Stimulated activated CD4-positive, alpha-beta T cell treated with anti-CD3 and anti-CD28 coated beads, Interleukin-1b, Interleukin-23, amount 100 ng/mL, for 24 hours (primary cell): ENCODE measurements at places on chromosomes 5 and 9.

DNA sequence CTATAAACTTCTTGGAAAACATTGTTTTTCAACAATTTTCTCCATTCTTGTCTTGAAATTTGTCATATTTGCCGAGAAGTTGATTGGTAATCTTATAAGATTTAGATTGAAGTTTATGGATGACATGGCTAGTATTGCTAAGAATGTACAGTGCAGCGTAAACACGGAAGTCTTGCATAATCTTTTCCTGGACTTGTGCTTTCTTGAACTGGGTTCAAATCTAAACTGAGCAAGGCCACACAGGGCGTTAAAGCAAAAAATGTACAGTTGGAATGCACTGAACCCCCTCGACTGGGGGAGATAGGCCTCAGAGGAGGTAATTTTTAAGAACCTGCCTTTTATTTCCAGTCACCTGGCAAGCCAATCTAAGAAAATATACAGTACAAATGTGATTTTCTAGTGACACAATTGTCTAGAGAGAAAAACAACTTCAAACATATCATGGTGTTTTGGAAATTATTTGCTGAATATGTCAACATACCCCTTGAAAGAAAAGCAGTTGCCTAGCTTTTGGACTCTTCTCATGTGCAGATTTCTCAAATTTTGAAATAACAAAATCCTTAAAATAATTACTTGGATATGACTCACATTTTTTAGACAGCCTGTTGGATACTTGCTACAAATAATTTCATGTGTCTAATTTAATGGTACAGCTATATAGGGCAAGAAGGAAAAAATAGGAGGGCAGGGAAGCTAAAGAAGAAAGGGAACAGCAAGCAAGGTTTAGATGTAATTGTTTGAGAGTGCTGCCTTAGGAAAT lies 18.5 kb upstream of the GAS1 start:
- no peak for DNase-seq

DNA sequence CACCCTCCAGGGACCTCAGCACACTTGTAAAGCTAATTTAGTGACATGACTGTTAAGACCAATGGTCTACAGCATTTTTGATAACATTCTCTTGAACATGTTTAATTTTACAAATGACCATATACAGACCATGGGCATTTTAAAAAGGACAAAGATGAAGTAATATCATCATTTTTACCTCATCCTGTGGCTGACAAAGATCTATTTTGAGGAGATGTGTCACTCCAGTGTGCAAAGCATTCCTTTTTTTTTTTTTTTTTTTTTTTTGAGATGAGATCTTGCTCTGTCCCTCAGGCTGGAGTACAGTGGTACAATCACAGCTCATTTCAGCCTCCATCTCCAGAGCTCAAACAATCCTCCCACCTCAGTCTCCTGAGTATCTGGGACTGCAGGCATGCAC lies 118.2 kb upstream of the TBC1D2 start:
- DNase-seq = no peak

GRCh38 chr5:146068977-146069779 lies 36.2 kb downstream of the PLAC8L1 start:
- no peak for DNase-seq

GRCh38 chr9:131020388-131020787 lies 11.4 kb downstream of the LAMC3 start:
- no peak for DNase-seq

DNA sequence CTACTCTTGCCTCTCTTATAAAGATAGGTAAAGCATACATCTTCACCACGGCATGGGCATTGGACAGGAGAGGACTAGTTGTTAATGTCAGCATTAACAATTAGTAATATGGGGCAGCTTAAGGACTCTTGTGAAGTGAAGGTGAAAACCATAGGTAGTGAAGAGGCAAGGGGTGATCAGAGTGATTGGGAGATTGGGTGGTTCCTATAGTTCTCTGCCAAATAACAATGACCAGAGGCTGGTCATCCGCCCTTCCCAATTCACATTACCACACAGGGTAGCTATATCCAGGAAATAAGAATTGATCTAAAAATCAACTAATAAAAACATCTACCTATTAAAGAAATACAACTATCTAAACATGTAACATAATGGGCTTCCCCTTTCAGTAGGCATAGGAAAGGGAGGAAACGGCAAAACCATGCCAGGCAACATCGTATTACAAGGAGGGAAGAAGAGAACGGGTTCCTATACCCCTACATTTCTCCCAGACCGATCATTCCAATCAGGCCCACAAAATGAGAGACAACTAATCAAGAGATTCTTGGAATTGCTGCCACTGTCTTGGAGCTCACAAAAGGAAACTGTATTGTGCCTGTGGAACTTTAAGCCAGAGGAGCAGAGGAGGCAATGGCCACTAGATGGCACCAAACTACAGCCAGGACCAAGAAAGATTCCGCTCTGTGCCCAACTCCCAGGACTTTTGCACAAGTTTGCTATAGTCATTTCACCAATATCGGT lies 121.6 kb downstream of the FBXL17 start:
- peak; percentile 35 for DNase-seq

- no peak for DNase-seq
These were observed 2209.2 kb downstream of the MAT2B start for GRCh38 chr5:165714598-165714997.

DNA sequence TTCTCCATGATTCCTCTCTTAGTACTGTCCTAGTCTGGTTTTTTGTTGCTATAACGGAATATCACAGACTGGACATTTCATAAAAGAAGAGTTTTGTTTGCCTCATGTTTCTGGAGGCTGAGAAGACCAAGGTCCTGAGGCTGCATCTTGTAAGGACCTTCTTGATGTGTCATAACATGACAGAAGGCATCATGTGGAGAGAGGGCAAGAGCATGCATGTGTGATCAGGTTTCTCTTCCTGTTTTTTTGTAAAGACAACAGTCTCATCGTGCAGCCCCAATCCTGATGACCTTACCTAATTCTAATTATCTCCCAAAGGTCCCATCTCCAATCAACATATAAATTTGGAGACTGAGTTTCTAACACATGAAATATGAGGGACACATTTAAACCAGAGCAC lies 108.4 kb downstream of the MSX2 start:
- no peak for DNase-seq

- peak; percentile 3 for DNase-seq
These were observed 216.2 kb upstream of the CLINT1 start for GRCh38 chr5:158074992-158075769.

DNA sequence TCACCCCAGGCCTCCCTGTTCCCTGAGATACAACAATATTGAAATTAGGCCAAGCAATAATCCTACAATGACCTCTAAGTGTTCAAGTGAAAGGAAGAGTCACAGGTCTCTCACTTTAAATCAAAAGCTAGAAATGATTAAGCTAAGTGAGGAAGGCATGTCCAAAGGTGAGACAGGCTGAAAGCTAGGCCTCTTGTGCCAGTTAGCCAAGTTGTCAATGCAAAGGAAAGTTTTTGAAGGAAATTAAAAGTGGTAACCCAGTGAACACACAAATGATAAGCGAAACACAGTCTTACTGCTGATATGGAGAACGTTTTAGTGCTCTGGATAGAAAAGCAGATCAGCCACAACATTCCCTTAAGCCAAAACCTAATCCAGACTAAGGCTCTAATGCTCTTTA lies 39.8 kb downstream of the PTAR1 start:
- DNase-seq = no peak

DNA sequence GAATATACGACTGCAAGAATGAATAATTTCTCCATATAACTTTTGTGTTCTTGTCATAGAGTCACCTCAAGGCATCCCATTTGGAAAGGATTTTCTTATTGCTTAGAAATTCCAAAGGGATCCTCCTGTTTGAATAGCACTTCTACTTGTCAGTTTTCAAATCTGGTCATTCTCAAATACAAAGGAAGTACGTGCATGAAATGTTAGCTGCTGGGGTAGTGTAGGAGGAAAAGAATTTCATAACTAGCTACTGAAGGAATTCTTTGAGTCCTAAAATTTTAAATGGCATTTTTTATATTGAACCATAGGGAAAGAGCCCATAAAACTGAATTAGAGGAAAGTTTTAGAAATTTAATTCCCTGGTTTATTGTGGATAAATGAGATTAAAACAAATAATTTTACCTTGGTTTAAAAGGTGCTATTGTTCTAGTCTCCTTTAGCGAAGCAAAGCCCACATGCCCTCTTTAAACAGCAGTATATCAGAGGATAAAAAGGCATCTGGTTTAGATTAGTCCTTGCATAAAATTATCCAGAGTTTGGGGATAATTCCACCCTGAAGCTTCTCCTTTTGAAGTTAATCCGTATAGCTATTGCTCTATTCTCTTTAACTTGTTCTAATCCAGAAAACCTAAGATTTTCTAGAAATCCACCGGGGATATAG lies 2.0 kb upstream of the MPDZ start:
- no peak for DNase-seq

DNA sequence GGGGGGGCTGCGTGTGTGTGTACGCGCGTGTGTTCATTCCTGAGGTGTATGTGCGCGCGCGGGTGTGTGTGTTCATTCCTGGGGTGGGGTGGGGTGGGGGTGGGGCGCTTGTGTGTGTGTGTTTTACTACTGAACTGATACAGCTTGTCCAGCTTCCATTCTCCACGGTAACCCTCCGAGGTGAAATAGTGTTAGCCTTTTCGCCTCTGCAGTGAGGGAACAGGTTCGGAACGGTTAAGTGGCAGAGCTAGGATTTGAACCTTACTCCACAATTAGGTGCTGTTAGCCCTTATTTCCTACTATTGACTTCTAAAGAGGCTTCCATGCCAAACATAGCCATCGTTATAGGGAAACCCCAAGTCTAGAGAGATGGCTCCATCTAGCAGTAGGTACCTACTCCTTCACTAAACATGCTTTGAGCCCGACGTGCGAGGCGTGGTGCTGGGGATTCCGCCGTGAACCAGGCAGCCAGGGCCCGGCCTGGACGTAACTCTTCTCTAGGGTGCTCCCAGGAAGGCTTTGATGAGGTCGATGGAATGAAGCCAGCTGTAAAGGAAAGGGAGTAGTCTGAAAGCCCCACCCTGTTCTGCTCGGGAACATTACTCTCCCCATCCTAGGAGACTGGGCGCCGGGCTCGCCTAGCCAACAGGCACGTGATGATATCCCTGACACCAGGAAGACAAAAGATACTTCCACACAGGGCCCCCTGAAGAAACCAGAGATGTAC lies 782 bp upstream of the SKP1 start:
- no peak for DNase-seq

- DNase-seq = no peak
These were observed 189.5 kb downstream of the SEC61B start for GRCh38 chr9:99411479-99412115.

DNA sequence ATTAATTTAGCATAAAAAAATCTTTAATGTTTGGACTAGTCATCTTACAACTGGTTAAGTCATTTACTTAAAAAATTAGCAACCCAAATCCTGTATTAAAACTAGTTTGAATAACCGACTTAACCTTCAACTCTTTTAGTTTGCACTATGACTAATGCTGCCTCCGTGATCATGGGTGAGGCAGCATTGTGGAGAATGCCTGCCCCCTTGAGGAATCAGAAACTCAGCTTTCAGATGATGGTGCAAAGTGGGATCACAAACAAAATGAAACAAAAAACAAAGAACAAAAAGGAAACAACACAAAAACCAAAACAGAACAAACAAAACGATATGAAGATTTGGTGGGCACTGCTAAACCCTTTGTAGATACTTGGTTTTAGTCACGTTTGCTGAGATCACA lies 127.0 kb upstream of the PALM2AKAP2 start:
- no peak for DNase-seq

DNA sequence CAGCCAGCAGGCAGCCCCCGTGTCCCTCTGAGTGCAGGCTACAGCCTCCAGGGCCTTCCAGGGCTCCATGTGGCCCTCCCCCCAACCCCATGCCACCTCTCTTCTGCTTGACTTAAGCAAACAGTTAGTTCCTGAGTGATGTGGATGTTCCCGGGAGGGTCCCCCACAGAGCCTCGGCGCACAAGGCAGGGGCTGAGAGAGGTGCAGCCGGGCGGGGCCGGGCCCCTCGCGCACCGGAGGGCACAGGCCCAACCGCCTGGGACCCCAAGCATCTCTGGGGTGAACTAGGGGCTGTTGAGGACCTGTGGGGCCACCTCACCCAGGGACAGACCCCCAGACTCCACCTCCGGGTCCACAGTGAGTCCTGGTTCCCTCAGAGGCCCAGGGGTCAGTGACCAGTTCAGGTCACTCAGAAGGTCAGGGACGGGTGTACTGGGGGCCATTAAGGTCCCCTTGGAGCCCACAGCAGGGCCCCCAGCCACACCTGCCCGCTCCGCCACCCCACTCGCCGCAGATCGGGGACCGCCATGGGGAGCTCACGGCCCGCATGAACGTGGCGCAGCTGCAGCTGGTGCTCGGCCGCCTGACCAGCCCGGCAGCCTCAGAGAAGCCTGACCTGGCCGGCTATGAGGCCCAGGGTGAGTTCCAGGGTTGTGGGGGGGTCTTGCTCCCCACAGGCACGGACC lies 13.2 kb downstream of the GPSM1 start:
- no peak for DNase-seq

DNA sequence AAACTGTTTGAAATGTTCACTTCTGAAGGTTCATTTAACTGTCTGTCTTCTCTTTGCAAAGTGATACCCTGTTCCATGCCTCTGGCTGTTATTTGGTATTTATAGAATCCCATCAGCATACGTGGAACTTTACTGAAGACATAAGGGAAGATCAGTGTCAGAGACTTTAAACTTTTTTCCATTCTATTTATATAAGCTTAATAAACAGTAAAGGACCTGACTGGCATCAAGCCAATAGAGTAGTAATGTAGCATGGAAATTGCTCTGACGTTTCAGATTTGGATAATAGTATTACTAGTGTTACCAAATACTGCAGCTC lies 94.9 kb upstream of the MINAR2 start:
- no peak for DNase-seq

GRCh38 chr9:35085078-35085477 lies 5.3 kb upstream of the FANCG start:
- DNase-seq = no peak

- no peak for DNase-seq
These were observed 20.6 kb upstream of the TRAF1 start for GRCh38 chr9:120947222-120947621.

- DNase-seq = no peak
These were observed 4.6 kb downstream of the SEMA6A start for GRCh38 chr5:116569999-116570398.

DNA sequence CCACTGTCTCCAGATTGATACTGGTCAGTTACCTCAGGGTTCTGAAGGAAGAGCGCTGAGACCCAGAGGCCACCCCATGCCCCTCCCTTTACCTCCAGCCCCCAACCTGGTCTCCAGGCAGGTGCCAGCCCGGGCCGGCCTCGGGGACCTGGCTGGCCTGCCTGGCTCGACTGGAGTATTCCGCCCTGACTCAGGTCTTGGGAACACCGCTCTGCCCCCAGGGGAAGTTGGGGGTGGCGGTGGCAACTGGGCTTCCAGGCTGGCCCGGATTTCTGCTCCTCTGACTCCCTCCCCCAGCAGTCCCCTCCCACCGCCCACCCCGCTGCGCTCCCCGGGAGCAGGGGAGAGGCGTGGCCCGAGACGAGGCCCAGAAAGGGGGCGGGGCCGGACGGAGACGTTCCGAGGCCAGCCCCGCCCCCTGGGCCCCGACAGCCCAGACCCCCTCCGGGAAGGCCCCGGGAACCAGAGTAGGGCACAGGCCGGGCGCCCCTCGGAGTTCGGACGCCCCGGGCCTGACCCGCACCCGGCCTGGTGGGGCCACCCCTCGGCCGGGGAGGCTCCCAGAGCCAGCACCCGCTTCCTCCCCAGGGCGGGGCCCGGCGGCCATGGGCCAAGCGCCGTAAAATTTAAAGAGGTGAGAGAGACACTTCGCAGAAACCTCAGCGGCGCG lies 82.5 kb upstream of the ZBTB43 start:
- peak; percentile 85 for DNase-seq
